Activated naive CD4-positive, alpha-beta T cell treated with anti-CD3 and anti-CD28 coated beads for 36 hours (primary cell): ENCODE measurements at places on chromosomes 3 and 15.

DNA sequence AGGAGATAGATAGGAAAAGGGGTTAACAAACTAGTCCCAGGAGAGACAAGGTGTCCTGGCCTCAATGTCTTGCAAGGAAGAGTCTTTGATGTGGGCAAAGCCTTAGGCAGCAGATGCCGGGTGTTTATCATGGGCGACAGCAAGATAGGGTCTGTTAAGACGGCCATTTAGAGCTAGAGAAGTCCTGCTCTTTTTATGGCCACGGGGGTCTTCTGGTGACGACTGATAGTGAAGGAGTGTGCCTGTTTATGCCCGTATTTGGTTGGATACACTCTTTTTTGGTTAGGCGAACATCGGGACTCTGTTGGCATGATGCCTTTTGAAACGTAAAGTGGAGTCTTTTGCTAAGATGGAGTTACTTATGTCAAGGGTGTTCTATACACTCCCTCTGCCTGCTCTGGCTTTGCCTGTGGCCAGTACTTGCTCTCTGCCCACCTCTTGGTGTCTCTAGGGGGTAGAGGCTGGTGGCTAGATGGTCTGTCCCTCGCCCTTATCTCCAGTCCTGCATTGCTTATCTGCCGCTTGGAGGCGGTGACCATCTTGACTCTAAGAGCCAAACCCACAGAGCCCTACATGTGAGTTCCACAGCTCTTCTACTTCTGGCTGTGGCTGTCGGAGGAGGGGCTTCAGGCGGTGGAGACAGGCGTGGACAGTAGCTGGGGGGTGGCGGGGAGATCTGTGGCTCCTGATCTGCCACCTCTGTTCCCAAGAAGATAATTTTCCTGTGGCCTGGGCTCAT is 55.8 kb upstream of the ZBTB38 start:
- peak overlapping the region; percentile 98 for H3K27ac ChIP-seq
- H3K4me1 ChIP-seq = peaks cover 38% of the 10 kb centered on the region
- no peaks in the 10 kb centered on the region for H3K27me3 ChIP-seq
- peaks cover 12% of the 10 kb centered on the region for H3K36me3 ChIP-seq

DNA sequence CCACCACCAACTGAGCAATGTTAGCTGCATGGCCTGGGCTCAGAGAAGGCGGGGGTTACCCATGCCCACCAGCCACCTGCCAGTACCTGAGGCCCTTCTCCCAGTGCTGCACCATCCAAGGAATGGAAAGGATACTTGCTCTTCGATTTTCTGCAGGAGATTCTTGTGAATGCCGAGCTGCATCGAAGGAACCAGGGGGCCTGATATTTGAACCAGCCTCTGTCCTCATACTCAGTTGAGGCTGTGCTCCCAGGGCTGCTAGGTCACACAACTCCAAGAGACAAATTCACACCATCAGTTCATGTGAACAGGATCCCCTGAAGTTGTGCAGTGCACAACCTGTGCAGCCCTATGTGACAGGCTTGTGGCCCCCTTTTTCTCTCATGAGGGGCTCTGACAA is 18.0 kb downstream of the PLA2G4F start:
- H3K4me3 ChIP-seq = no peak overlapping the region
- H3K36me3 ChIP-seq = no peaks in the 10 kb centered on the region
- no peaks in the 10 kb centered on the region for H3K27me3 ChIP-seq
- no peak for DNase-seq
- H3K27ac ChIP-seq = no peak overlapping the region
- no peaks in the 10 kb centered on the region for H3K4me1 ChIP-seq

- peak overlapping the region; percentile 51 for H3K27ac ChIP-seq
- peaks cover 35% of the 10 kb centered on the region for H3K4me1 ChIP-seq
Measured at GRCh38 chr15:40310001-40310959, 2.5 kb upstream of the PLCB2 start.

DNA sequence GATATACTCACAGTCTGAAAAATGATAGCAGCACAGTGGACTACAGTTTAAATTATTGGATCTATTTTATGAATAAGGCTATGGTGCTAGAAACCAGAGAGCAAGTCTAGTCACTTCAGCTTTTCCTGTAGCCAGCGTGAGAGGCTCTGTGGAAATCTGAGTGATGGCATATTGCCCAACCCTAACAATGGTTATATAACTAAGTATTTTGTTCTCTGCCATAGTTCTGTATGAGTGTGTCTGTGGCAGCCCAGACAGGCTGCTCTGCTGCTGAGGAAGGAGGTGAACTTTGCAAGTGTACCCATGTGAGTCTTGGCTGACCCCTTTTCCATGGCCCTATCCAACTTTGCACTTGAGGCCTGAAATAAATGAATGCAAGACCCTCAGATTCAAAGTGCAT is 105.7 kb downstream of the LRTM1 start:
- H3K4me1 ChIP-seq = no peaks in the 10 kb centered on the region
- no peak overlapping the region for H3K4me3 ChIP-seq
- no peaks in the 10 kb centered on the region for H3K36me3 ChIP-seq

DNA sequence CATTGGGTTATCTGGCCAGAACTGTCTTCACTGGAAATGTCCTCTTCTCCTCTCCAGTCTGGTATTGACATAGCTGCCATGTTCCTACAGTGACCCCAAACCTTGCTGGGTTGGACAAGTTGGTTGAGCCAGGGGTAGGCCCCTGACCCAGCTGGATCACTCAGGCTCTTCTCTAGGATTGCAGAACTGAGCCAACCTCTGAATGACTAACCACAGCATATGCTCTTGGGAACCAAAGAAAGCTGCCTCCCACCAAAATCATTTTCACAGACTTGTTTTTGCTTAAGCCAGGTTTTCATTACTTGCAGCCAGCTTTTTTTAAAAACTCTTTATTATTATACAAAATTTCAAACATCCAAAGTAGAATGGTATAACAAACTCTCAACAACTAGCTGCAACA is 41.4 kb downstream of the FSIP1 start:
- peaks cover 1% of the 10 kb centered on the region for H3K27me3 ChIP-seq
- H3K4me1 ChIP-seq = no peaks in the 10 kb centered on the region
- H3K36me3 ChIP-seq = no peaks in the 10 kb centered on the region
- no peak overlapping the region for H3K4me3 ChIP-seq
- DNase-seq = no peak
- no peak overlapping the region for H3K27ac ChIP-seq

DNA sequence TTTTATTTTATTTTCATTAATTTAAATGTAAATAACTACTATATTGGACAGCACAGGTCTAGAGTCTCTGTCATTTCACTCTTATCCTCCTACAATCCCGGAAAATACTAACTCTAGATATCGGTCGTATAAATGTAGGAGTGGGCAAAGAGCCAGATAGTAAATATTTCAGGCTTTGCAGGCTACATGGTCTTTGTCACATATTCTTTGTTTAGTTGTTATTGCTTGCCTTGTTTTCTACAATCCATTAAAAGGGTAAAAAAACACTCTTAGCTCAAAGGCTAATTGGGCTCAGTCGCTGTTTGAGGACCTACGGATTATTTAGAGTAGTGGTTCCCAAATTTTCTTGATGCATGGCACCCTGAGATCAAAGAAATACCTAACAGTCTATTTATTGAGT is 1.7 kb downstream of the KNL1 start:
- no peaks in the 10 kb centered on the region for H3K36me3 ChIP-seq
- H3K27me3 ChIP-seq = peaks cover 5% of the 10 kb centered on the region
- H3K27ac ChIP-seq = no peak overlapping the region
- H3K4me1 ChIP-seq = peaks cover 15% of the 10 kb centered on the region
- H3K4me3 ChIP-seq = no peak overlapping the region
